Fibroblast of villous mesenchyme (primary cell): ENCODE measurements at places on chromosomes 13 and 19. TPM values are rescaled to one million over a fixed set of nuclear protein-coding genes. Genes with fewer than 3 reads are reported as not detected.

Gene ZNF320
- 6.4 and 18.6 TPM in 2 replicates for total RNA-seq

Gene GAPDHS
- total RNA-seq, result not detected in 2 replicates

Gene ZNF491
- total RNA-seq, result 1.3 and 2.2 TPM in 2 replicates

Gene PNMA8C
- total RNA-seq, result under 0.01 TPM in 2 replicates
